ENCODE measurements at places on chromosomes 11 and 22.
A peak's percentile ranks its signal among the peaks of the same experiment; 100 is the strongest.

GRCh38 chr22:20405931-20406685 lies 12.2 kb downstream of the ZNF74 start:
- no peak for DNase-seq

- DNase-seq: no peak
These were observed 74.8 kb downstream of the KIAA1671 start for GRCh38 chr22:25027043-25027906.

DNA sequence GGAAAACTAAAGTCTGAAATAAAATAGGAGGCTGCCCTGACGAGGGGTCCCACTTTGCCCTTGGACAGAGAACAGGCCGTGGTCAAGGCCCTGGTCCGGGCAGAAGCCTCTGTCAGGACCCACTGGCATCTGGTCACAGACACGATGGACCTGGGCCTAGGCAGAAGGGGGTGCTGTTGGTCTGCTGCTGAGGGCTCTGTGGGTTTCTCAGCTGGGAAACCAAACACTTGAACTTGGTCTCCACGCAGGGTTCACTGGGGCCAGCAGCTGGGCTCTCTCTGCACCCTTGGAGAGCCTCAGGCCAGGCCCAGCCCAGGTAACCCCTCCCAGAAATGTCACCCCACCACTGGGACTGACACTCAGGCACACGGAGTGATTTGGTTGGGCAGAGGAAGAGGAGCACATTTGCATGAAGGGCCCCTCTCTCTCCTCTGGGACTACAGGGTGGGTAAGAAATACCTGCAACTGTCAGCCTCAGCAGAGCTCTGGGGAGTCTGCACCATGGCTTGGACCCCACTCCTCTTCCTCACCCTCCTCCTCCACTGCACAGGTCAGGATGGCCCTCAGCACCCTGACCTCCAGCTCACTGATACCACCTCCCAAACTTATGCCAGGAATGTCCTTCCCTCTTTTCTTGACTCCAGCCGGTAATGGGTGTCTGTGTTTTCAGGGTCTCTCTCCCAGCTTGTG lies 48.1 kb upstream of the TOP3B start:
- no peak for DNase-seq

DNA sequence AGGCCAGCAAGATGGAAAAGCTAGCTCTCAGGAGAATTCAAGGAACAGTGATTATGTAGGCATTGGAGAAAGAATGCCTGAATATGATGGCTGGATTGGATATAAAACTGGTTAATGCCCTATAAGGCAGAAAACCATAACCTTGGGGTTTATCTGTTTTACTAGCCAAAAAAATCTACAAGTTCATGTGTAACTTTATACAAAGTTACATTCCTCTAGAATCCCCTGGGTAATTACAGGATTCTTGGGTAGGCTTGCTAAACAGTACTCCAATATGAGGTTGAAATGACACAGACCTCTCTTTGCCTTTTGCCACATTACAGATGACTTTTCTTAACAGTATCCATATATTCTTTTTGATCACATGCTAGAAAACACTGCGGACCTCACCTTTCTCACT lies 26.0 kb downstream of the TSPAN18 start:
- no peak for DNase-seq

DNA sequence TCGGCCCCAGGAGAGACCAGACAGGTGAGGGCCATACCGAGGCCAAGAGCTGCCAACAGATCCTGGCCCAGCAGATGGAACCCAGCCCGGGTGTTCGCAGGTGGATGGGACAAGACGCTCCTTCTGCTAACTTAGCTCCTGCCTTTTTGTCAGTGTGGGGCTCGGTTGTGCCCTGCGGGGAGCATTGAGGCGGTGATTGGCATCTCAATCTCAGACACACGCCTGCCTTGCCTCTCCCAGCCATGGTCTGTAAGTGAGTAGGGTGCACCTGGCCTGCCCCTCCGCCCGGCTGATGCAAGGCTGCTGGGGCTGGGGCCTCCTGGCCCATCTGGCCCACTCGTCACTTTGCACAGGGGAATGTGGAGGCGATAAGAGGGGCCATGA lies 350.1 kb downstream of the TBC1D22A start:
- DNase-seq: no peak

DNA sequence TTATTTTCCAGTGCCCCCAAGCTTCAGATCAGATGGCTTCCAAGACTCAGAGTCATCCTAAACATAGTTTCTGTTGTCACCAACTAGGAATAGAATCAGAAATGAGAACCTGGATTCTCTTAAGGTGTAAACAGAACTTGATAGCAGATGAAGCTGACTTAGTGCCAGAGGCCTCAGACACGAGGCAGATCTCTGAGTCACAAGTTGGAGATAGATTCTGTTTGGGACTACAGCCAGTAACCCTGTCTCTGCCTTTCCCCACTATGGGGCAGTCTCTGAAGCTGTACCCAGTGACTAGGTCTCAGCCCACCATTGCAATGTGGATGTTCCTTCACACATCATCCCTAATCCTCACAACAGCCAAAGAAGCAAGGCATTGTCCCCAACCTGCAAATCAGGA lies 25.4 kb downstream of the NEU3 start:
- no peak for DNase-seq

DNA sequence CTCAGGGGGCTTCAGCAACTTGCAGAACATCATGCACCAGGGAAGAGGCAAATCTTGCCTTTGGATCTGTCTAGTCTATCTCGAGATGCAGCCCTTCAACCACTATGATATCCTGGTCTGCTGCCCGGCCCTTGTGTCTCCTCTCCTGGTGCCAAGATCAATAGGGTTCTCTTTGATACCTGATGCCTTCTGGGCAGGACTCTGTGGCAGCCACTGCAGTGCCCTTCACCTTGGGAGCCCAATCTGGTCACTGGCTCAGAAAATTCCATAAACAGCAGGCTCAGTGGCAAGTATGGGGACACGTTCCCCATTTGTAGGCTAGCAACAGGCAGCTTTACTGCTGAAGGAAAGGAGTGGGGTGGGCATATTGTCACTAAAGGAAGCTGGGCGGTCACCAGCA lies 23.4 kb downstream of the SYN3 start:
- no peak for DNase-seq

GRCh38 chr11:45904309-45904915 lies 2.7 kb downstream of the FREY1 start:
- DNase-seq: no peak

DNA sequence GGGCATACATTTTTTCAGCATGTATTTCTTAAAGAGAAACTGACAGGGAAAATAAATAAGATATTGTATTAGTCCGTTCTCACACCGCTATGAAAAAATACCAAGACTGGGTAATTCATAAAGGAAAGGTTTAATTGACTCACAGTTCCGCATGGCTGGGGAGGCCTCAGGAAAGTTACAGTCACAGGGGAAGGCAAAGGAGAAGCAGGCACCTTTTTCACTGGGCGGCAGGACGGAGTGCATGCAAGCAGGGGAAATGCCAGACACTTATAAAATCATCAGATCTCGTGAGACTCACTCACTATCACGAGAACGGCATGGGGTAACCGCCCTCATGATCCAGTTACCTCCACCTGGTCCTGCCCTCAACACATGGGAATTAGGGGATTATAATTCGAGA lies 44.2 kb downstream of the PPFIA1 start:
- DNase-seq: no peak

- no peak for DNase-seq
These were observed 61.9 kb downstream of the BMAL1 start for GRCh38 chr11:13339195-13340153.

- DNase-seq: no peak
These were observed 39.4 kb downstream of the GLYATL2 start for GRCh38 chr11:58805065-58805464.

GRCh38 chr11:119029340-119030028 lies 1.2 kb downstream of the SLC37A4 start:
- DNase-seq: peak; percentile 43

DNA sequence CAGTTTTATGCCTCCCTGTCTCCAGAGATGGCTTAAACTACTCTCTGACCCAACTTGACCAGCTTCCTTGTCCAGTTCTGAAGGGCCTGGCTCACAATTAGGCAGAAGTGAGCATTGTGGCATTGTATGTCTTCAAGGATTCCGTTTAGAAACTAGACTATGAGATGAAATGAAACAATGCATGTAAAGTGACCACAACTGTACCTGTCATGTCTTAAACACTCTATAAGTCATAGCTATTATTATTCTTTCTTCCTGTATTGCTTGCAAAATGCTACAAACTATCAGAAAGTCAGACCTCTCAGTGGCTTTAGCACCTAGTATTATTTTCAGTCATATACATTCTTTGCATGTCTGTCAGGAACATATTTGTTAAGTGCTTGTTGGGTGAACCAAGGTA lies 127.9 kb upstream of the MTMR2 start:
- no peak for DNase-seq

DNA sequence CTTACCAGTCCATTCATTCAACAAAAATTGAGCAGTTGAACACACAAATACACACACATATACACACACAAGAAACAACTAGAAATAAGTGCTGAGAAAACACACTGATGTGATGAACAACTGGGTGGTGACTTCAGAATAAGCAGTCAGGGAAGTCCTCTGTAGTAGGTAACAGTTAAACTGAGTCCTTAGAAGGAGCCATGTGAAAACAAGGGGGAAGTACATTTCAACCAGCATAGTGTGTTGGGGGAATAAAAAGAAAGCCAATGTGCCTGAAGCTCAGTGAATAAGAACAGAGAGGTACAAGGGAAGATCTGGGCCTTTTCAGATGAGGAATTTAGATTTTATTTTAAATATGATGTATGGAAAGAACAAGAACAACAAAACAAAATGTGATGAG lies 6.8 kb upstream of the TMEM123 start:
- no peak for DNase-seq

DNA sequence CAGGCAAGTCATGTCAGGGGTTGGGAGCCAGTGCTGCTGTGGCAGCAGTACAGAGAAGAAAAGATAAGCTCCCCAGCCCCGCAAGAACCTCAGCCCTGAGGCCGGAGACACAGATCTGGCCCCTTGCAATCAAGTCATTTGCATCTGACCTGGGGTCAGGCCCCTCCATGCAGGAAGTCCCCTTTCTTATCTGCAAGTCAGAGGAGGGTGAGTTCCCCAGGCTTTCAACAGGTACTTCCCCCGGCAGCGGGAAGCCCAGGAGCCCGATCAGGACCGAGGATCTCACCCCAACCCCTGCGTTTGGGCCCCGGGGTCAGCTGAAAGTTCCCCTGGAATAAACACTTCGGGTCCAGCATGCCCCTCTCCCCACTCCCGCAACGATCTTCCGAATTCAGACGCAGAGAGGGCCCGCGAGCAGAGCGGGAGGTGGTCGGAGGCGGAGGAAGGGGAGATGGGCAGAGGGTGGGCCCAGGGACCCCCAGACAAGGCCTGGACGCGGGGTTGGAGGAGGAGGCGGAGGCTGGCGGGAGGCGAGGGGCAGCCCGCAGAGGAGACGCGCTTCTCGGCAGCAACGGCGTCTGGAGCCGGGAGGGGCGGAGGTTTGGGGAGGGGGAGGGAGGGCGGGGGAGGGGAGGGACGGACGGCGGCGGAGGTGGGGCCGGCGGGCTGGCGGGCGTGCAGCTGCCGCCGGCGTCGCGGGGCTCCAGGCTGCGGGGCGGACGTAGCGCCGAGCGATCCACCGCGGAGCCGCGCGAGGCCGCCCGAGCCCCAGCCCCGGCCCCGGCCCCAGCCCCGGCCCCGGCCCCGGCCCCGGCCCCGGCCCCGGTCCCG lies at the start of gene TSPAN18:
TSPAN18 (plus strand) TSS at position 680 of the 831 bp plus-strand sequence. CDS start 179,455 bp downstream, outside the sequence.
- no peak for DNase-seq

DNA sequence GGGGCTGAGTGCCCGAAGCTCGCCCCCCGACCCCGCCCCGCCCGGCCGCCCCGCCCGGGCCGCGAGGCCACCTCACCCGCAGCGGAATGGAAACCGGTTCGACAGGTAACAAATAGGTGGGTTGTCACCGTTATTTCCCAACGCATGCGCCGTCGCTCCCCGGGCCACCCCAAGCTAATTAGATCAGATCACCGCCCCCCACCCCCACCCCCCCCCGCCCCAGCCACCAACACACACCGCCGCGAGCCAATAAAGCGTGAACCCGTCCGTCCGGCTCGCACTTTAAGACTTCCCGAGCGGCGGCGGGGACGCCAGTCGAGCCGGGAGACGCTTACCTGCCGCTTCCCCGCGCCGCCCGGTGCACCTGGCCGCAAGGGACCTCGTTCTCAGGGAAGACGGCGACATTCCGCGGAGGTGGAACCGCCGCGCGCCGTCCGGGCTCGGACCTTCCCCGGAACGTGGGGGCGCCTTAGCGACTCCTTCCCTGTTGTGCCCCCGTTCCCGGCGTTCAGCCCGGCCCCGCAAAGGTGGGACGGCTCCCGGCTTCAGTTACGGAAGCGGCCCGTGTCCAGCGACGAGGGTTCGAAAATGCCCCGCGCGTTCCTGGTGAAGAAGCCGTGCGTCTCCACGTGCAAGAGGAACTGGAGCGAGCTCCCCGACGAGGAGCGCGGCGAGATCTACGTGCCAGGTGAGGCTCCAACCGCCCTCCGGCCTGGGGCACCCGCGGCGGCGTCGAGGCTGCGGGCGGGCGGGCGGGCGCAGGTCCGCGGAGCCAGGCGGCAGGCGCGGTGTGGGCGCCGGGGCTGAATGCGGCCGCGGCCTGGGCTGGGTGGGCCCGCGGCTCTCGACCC lies at the start of gene OVOL1:
OVOL1 (plus strand) TSS at position 278 of the 851 bp plus-strand sequence; CDS start at position 589, 311 bp downstream.
- no peak for DNase-seq

DNA sequence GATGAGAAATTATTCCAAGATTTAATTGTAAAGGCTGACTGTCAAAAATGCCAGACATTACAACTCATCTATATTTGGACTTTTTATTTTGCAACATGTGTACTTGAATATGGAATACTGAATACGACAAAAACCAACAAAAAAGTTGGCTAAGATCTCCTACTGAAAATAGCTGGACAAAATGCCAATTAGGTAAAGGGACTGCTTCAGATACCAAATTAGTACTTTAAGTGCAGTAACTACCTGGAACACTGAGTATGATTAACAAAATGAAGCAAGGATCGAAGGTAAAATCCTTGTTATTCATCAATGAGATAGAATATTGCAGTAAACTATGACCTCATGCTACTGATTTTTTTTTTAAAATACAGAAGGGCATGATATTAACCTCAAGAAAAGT lies 173.8 kb downstream of the SOX6 start:
- no peak for DNase-seq

- no peak for DNase-seq
These were observed 27.5 kb downstream of the TPCN2 start for GRCh38 chr11:69076129-69076791.

DNA sequence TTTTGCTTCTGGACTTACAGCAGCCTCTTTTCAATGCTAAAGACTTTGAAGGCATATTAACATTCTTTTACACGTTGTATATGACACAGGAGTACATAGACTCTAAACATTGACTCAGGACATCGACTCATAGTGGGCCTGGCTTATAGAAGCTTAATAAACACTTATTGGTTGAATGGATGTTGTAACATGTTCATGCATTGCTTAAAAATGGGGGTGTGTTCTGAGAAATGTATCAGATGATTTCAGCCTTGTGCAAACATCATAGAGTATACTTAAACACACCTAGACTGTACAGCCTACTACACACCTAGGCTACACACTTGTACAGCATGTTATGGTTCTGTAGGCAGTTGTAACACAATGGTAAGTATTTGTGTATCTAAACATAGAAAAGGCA lies 17.9 kb downstream of the TTC17 start:
- DNase-seq: no peak

GRCh38 chr11:11344045-11344444 lies 9.0 kb downstream of the CSNK2A3 start:
- no peak for DNase-seq

- DNase-seq: peak; percentile 27
These were observed 64.4 kb downstream of the NAV2 start for GRCh38 chr11:19777039-19777376.

GRCh38 chr11:35748644-35749043 lies 86.1 kb downstream of the TRIM44 start:
- DNase-seq: no peak

Measured in C1 segment of cervical spinal cord (tissue), 14 donors.